ENCODE measurements at places on chromosomes 13 and 19. TPM values are rescaled to one million over a fixed set of nuclear protein-coding genes. Genes with fewer than 3 reads are reported as not detected.

DNA sequence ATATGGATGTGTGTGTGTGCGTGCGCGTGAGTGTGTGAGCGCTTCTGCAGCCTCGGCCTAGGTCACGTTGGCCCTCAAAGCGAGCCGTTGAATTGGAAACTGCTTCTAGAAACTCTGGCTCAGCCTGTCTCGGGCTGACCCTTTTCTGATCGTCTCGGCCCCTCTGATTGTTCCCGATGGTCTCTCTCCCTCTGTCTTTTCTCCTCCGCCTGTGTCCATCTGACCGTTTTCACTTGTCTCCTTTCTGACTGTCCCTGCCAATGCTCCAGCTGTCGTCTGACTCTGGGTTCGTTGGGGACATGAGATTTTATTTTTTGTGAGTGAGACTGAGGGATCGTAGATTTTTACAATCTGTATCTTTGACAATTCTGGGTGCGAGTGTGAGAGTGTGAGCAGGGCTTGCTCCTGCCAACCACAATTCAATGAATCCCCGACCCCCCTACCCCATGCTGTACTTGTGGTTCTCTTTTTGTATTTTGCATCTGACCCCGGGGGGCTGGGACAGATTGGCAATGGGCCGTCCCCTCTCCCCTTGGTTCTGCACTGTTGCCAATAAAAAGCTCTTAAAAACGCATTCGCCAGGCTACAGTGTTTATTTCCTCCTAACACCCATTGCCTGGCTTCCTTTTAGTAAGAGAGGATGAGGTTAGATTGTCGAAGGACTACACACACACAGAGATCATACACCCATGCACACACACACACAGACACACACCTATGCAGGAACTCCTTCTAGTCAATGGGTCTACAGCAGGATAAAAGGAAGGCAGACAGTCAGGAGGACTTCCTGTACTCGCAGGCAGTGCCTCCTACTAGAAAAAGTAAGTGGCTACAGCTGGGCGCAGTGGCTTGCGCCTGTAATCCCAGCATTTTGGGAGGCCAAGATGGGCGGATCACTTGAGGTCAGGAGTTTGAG lies 7.1 kb downstream of the FOSB start:
- H3K27ac ChIP-seq = no peak overlapping the region
- no peaks in the 10 kb centered on the region for H3K27me3 ChIP-seq
- no peak for DNase-seq
- H3K4me3 ChIP-seq = no peak overlapping the region
- H3K4me1 ChIP-seq = peaks cover 5% of the 10 kb centered on the region

- H3K4me3 ChIP-seq = no peak overlapping the region
- no peaks in the 10 kb centered on the region for H3K36me3 ChIP-seq
- H3K4me1 ChIP-seq = no peaks in the 10 kb centered on the region
Observed at GRCh38 chr13:59261928-59262488, 901.7 kb downstream of the DIAPH3 start.

GRCh38 chr19:15476325-15476724 lies 3.0 kb downstream of the PGLYRP2 start:
- H3K27me3 ChIP-seq = no peaks in the 10 kb centered on the region
- H3K27ac ChIP-seq = no peak overlapping the region
- no peak overlapping the region for H3K4me3 ChIP-seq
- H3K36me3 ChIP-seq = no peaks in the 10 kb centered on the region
- H3K4me1 ChIP-seq = no peaks in the 10 kb centered on the region

DNA sequence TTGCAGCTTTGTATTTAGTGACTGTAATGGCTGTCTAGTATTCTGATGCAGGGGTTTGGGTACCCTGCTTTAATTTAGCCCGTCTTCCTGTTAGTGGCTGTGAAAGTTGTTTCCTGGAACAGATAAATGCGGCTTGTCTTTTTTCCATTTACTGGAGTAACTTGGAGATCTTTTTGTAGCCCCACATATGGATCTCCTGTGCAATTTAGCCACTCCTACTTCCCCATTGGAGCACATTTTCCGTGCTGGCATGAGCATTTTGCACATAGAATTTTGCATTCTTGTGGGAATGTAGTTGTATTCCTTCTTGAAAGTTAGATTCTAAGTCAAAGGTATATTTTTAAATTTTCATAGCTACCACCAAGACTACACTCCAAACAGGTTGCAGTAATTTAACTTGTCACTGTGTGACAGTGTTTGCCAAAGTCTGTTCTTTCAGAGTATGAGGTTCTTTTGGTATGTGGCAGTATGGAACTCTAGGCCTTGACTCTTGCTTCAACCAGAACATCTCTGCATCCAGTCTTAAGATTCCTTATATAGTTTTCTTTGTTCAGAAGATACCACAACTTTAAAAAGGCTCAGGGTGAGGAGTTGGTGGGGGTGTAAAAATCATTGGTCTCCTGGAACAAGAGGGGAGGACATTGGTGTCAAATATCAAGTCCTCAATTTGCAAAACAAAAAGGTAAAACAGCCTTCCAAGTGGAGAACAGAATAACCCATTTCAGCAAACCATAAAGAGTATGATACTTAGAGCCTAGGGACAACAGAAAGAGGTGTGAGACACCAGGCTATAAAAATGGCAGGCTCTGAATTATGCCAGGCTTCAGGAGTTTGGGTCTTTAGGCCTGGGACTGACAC lies 21.1 kb upstream of the CCDC97 start:
- H3K36me3 ChIP-seq = peaks cover 93% of the 10 kb centered on the region
- H3K27ac ChIP-seq = no peak overlapping the region
- DNase-seq = no peak

- H3K4me1 ChIP-seq = no peaks in the 10 kb centered on the region
- no peaks in the 10 kb centered on the region for H3K27me3 ChIP-seq
- no peak for DNase-seq
- no peaks in the 10 kb centered on the region for H3K36me3 ChIP-seq
Observed at GRCh38 chr13:114035583-114036531, 62.0 kb upstream of the C13orf46 start.

The ZSCAN4 gene
- not detected for total RNA-seq

- H3K27ac ChIP-seq = peak overlapping the region; percentile 97
- H3K27me3 ChIP-seq = no peaks in the 10 kb centered on the region
- H3K36me3 ChIP-seq = no peaks in the 10 kb centered on the region
- H3K4me3 ChIP-seq = peak overlapping the region; percentile 17
Observed at GRCh38 chr19:4059453-4059871, 7.2 kb downstream of the ZBTB7A start.
